ENCODE measurements at places on chromosomes 16 and 17.

DNA sequence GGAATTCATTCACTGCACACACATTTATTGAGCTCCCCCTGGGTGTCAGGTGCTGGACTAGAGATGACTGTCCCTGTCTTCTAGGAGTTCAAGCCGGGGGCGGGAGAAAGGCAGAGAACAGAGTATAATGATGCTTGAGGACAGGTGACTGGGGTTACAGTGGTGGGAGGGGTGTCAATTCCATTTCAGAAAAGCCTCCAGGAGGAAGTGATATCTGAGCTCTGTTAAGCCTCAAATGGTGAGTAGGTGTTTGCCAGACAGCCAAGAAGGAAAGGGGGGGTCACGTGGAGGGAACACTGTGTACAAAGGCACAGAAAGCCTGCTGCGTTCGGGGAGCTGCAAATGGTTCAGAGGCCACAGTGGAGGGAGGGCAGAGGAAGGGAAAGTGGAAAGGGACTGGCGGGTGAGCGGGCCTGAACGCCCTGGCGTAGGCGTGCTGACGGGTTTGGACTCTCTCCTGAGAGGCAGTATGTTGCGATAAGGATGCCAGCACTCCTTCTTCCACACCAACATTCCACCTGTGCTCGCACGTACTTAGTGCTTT, 9.7 kb upstream of the NXPH3 start:
- no peak for DNase-seq

GRCh38 chr17:80021600-80021999, 14.1 kb downstream of the TBC1D16 start:
- DNase-seq: no peak

DNA sequence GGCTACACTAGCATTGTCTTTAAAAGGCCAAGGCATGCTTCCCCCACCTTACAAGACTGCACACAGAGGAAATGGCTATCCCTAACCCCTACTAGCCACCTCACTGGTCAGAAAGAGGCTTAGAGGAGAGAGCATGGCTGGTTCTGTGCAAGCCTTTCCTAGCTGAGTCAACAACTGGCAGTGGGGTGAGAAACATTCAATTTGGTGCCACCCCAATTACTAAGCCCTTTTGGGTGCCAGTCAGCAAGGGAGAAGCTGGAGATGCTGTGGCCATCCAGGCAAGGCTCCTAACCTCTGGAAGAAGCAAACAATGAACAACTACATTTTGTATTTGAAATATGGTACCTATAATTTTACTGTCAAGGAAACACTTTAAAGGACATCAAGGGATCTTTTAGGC, 4.7 kb upstream of the KAT7 start:
- no peak for DNase-seq

GRCh38 chr16:9476744-9477143, 385.3 kb downstream of the HAPSTR1 start:
- DNase-seq: no peak

DNA sequence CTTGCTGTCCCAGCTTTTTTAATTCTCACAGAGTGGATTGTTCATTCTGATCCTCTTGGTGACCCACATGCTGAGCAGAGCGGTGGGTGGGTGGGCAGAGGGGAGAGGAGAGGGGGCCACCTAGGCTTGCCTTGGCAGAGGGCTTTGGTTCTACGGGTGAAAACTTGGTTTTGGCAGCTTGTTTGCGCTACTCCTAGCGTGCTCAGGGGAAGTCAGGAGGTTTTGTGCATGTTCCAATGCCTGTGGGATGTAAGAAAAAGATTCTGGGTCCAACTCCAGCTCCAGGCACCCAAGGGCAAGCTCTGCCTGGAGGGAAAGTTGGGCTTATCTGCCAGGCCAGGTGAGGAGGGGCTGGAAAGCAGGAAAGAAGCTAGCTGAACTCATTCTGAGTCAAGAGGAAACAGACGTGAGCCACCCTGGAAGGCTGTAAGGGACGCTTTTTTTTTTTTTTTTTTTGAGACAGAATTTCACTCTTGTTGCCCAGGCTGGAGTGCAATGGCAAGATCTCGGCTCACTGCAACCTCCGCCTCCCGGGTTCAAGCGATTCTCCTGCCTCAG, 169.1 kb downstream of the WSCD1 start:
- no peak for DNase-seq

DNA sequence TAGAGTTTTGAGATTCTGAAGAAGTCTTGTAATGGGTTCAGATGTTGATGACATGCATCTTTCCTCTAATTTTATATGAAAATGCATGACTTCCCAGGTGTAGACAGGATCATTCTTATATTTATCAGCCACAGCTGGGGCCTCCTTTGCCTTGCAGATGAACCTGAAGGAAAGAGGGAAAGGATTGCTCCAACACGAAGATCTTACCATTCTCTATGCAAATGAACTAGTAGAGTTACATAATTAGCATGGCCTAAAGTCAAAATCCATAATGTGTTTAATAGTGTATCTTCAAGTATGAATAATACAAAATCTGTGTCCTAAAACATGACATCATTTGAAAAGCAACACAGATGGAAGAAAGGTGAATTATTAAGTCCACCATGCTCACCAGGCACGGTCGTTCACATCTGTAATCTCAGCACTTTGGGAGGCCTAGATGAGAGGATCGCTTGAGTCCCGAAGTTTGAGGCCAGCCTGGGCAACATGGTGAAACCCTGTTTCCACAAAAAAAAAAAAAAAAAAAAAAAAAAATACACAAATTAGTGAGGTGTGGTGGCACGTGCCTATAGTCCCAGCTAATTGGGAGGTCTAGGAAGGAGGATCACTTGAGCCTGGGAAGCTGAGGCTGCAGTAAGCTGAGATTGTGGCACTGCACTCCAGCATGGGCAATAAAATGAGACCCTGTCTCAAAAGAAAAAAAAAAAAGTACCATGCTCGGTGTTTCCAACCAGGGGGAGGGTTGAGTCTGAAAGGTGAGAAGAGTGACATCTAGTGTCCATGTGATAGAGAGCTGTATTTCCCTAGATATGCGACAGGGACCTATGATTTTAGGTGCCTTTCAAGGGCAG, 6.3 kb downstream of the VWA3A start:
- peak; percentile 33 for DNase-seq

- DNase-seq: no peak
Measured at GRCh38 chr17:82866590-82867191, 26.9 kb upstream of the ZNF750 start.

DNA sequence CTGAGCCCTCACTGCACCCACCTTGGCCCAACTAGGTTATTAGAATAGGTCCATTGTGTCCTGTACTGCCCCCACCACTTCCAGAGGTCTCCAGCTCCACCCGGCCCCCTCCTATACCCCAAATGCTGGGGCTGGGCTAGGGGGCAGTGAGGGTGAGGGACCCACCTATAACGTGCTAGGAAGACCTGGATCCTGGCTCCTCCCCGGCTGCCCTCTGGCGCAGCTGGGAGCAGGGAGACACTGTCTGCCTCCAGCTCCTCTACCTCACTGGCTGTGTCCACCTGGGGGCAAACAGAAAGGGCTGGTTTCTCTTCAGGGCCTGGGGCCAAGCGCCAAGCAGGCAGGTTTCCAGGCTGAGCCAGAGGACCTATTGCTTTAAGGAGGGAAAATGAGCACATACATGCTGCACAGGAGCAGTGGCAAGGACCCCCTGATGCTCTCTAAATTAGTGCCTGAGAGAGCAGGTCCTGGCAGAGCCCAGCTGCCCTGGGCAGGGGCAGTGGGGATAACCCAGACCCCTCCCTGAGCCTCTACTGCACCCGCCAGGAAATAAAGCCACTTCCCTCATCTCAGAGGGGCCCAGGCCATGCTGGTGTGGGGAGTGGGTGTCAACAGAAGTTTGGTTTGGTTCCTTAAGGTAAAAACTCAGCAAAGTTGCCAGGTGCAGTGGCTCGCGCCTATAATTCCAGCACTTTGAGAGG, 12.2 kb downstream of the TSPOAP1 start:
- peak; percentile 7 for DNase-seq

DNA sequence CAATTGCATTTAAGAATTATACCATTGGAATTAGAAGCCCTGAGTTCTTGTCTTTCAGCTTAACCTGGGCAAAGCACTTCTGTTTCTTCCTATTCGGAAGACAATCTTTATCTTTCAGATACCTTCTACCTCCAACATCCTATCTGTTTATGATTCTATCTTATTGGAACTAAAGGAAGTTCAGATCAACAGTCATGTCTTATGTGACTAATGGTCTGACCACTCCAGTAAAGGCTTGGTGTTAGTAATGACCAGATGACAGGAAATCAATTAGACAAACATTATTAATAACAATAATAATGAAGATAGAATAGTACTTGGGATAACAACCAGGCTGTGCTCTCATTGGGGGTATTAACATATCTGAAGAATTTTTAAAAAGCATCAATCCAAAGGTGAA, 11.3 kb downstream of the HS3ST3A1 start:
- DNase-seq: no peak

GRCh38 chr16:88769617-88770460, 15.2 kb downstream of the PIEZO1 start:
- peak; percentile 86 for DNase-seq

DNA sequence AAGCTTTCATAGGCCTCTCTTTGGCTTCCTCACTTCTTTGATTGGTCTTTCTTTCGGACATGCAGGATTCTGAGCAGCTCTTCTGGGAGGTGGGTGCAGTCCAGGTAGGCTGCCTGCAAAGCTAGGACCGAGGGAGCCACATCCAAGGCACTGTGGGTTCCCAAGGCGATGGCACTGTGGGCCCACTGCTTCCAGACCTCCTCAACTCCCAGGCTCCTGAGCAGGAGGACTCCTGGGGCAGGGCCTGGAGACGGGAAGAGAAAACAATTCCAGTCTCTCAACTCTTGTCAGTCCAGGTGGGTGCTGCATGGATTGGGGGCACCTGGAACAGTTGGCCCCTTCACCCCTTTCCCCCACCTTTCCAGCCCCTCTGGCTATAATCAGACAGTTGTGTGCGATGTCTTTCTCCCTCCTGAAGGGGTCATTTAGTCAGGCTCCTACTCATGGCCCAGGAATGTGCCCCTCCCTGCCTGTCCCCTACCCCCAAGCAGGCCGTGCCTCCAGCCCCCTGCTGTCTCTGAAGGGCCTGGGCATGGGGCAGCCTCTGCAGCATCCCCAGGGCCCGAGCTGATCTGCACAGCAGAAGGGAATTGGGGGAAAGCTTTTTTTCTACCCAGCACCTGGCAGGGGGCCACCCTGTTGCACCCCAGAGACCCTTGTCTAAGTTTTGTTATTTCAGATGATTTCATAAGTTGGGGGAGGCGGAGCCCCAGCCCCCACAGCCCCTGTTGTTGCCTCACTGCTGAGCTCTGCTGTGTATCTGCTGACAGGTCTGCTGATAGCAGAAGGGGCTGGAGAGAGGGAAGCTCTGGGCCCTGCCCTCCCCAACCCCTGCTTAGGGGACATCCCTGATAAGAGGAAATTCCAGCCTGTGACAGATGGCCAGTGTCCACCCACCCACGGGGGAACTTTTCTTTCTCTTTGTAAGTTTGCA, 330.3 kb downstream of the SEC14L1 start:
- DNase-seq: no peak

DNA sequence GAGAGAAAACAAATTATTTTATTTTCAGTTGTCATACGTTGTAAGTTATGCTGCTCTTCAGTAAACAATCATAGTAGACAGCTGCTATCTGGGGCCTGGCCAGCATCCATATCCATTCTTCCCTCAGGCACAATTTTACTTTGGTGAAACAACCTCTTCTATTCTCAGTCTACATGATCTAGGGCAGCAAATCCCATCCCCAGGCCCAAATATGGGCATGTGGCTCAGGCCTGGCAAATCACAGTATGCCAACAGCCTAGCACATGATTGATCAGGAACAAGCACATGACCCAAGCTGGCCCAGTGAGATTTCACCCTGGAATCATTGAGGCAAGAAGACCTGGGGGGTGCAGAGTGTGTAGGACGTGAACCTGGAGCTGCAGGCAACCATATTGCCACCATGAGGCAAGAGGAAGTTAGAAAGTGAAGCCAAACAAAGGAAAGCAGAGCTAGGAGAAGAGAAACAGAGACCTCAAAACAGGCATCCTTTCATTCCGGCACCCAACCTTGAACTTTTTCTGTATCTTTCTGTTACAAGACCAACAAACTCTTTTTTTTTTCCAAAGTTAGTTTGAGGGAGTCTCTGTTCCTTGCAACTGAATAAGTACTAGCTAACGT, 10.3 kb upstream of the ABCC12 start:
- DNase-seq: no peak

DNA sequence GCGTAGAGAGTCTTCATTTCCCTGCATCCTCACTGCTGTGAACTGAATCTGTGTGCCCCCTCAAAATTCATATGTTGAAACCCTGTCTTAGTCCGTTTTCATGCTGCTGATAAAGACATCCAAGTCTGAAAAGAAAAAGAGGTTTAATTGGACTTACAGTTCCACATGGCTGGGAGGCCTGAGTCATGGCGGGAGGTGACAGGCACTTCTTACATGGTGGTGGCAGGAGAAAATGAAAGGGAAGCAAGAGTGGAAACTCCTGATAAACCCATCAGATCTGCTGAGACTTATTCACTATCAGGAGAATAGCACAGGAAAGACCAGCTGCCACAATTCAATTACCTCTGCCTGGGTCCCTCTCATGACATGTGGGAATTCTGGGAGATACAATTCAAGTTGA, 3.1 kb upstream of the CCDC42 start:
- DNase-seq: no peak

DNA sequence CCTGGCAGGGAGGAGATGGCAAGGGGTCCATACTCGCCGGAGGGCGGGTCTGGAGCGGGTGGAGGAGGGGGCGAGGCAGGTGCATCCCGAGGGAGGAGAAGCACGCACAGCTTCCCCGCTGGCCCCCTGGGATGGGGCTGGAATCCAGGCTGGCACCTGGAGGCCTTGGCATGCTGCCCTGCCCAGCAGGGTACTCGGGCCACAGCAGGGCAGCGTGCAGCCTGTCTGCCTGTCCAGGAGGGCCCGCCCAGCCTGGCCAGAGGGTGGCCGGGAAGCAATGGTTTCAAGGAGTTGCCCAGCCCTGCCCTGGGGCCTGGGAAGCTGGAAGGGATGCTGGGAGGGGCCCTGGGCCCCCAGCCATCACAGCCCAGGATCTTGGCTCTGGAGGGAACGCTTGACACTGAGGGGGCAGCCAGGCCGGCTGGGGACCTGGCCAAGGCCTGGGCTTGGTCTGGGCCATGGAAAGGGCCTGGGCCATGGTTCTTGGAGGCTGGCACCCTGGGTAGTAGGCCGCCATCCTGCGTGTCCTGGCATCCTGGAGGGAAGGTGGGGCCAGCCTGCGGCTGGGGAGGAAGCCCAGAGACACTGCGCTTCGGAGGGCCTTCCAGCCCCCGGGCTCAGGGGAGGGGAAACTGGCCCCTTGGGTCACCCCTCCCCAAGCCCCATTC, 1.1 kb downstream of the GLIS2 start:
- DNase-seq: no peak

GRCh38 chr17:8327303-8327649, 12.4 kb upstream of the ODF4 start:
- DNase-seq: no peak

DNA sequence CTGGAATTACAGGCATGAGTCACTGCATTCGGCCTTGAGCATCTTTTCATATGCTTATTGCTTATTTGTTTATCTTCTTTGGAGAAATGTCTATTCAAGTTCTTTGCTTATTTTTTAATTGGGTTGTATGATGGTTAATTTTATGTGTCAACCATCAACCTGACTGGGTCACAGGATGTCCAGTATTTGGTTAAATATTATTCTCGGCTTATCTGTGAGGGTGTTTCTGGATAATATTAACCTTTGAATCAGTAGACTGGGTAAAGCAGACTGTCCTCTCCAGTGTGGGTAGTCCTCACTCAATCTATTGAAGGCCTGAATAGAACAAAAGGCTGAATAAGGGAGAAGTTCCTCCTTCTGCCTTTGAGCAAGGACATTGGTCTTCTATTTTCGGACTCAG, 142.0 kb downstream of the SSH2 start:
- DNase-seq: no peak

GRCh38 chr17:50676065-50676975, 31.4 kb downstream of the ANKRD40 start:
- DNase-seq: no peak

- no peak for DNase-seq
Measured at GRCh38 chr16:75801307-75801706, 75.0 kb upstream of the CPHXL start.

GRCh38 chr16:15464401-15465186, 30.2 kb downstream of the BMERB1 start:
- no peak for DNase-seq

Measured in 8988T (cell line).